ENCODE measurements at places on chromosomes 4 and X.
A peak's percentile ranks its signal among the peaks of the same experiment; 100 is the strongest.

DNA sequence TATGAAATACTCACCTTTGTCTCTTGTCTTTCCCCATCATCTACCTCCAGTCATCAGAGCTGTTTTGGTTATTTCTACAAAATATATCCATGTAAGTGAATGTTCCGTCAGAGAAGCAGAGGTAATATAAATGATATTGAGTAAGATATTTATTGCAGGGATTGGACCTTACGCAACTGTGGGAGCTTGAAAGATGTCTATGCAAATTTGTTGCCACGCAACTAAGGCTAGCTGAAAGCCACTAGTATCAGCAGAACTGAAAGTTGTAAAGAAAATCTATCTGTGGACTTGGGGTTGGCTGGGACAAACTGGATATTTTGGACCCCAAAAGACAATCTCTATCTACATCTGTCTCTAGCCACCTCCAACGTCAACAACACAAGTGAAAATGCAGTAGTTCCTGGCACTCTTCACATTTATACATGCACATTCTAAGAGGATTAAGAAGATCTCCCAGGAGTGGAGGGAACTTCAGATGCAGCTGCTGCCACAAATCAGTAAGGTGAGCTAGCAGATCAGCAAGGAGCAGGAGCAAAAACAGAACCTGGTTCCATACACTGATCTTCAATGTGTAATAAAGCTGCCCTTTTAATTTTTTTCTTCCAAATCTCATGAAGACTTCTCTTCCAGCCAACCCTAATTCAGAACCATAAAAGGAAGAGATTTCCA, 8.5 kb upstream of the CCSER1 start:
- no peak for DNase-seq

- no peak for DNase-seq
These were observed 74.7 kb downstream of the GALNT7 start for GRCh38 chr4:173243321-173243720.

DNA sequence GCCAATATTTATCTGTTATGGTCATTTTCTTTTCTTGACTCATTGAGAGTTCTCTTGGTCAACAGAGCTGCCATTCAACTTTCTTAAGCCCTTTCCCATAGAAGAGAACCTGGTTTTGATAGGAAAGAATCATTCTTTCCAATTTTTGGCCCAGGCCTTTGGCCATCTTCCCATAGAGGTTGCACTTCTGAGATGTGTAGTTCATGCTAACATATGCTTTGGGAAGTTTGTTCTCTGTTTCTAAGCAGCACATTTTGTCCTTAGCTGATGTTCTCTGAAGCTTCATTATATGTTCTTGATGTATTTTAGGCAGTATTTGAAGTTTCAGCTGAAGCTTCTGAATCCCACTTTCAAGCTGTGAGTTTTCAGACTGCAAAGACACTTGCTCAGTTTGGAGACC, 161.1 kb downstream of the VEGFC start:
- no peak for DNase-seq

DNA sequence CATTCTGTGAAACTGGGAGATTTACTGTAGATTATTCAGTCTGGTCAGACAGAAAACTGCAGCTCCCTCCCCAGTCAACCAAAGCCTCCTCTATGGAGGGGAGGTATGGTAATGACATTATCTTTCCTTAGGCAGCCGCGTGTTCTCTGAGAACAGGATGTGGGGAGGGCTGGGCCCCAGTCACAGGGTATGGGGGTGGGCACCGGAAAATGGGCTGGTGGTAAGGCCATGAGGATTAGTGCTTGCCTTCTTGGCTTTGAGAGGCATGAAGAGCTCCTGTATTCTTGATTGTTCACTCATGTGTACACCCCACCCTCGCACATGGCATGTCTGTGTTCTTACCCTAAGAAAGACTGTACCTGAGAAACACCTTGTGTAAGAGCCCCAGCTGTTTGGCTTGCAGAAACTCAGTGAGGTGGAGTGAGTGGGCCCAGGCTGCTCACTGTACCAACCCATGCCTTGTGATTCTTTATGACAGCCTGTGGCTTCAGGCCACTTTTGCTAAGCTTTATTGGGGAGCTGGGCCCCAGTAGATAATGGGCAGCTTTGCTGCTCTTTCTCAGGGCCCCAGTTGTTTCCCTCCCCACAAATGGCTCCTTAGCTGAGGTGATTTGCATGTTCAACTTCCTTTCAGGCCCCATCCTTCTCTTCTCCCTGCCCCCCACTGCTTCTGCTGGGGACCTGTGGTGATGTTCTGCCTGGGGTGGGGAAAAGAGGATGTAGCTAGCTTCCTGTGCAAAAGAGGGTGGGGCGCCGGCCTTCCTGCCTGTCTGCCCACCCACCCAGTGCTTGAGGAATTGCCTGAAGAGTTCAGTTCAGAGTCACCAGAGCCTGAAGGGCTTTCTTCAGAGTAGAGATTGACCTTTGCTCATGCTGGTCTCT, 30.7 kb downstream of the MSN start:
- no peak for DNase-seq

DNA sequence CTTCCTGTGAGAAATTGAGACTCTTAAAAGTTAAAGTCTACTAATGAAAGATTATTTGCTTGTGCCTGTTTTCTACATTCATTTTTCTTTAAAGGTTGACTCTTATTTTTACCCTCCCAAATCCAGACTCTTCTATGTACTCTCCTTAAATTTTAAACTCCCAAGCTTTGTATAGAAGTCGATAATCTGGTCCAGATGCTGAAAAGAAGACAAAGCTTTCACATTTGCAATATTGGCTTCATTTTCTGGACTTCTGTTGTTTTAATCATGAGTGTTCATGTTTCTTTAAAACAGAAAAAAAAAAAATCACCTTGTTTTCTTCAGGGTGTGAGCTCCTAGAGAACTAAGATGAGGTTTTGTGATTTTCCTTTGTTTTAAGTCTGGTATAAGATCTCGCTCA, 53.2 kb upstream of the TBC1D14 start:
- DNase-seq = no peak

GRCh38 chr4:51895816-51896408, 53.0 kb downstream of the DCUN1D4 start:
- DNase-seq = peak; percentile 71

GRCh38 chr4:106370214-106370613, 1.6 kb upstream of the GIMD1 start:
- DNase-seq = no peak

GRCh38 chr4:129581305-129581704, 485.4 kb downstream of the C4orf33 start:
- no peak for DNase-seq

DNA sequence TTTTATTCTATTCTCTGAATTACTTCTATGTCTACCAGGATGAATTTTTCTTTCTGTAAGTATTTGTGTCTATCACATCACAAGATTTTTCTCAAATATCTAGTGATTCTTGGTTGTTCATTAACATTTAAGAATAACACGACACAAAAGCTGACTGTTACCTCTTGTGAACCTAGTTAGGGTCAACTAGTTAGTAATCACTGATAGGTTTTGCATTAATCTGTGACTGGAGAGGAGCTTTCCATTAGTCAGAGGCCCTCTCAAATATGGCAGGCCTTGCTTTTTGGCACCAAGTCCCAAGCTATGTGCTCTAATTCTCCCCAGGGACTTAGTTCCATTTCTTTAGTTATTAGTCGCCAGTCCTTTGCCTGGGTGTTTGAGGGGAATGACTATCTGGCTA, 259.2 kb downstream of the CFAP299 start:
- no peak for DNase-seq

GRCh38 chr4:87017580-87018342, 83.0 kb downstream of the AFF1 start:
- no peak for DNase-seq

GRCh38 chr4:126969360-126970235, 663.2 kb upstream of the INTU start:
- no peak for DNase-seq

GRCh38 chrX:83260288-83260687, 247.8 kb upstream of the POU3F4 start:
- no peak for DNase-seq

GRCh38 chrX:123990602-123991001, 29.1 kb downstream of the STAG2 start:
- no peak for DNase-seq
